ENCODE measurements at places on chromosomes 3 and 15.
A peak's percentile ranks its signal among the peaks of the same experiment; 100 is the strongest.

DNA sequence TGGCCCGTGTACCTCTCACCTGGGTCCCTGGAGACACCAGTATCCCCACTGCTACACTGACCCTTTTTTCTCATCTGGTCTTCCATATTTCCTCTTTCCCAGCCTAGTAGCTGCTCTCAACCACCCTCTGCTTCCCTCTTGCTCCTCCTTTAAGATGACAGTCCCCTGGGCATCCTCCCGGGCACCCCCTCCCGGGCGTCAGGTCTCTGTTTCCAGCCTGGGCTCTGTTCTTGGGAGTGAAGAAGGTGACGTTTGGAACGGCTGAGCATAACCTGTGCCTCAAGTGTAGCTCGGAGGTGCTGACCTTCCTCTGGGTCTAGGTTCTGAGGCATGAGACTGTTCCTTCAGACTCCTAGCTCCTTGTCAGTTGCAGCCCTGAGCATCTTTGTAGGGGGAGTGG, 101.2 kb downstream of the VGLL4 start:
- no peak for DNase-seq

DNA sequence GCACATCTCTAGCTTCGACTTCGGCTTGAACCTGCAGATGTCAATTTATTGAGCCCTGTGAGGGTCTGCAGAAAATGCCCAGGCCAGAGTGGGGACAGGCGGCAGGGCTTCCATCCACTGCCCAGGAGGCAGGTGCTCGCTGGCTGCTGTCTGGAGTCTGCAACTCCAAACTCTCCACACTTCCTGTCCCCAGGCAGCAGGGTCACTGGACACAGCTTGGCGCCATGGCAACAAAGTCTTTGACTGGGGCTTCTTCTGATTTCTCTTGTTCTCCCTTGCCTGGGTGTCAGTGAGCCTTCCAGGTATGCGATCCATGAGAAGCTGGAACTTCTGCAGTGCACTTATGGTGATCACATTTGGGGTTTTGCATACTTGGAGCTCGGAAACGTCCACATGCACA, 33.5 kb downstream of the SV2B start:
- DNase-seq: no peak

DNA sequence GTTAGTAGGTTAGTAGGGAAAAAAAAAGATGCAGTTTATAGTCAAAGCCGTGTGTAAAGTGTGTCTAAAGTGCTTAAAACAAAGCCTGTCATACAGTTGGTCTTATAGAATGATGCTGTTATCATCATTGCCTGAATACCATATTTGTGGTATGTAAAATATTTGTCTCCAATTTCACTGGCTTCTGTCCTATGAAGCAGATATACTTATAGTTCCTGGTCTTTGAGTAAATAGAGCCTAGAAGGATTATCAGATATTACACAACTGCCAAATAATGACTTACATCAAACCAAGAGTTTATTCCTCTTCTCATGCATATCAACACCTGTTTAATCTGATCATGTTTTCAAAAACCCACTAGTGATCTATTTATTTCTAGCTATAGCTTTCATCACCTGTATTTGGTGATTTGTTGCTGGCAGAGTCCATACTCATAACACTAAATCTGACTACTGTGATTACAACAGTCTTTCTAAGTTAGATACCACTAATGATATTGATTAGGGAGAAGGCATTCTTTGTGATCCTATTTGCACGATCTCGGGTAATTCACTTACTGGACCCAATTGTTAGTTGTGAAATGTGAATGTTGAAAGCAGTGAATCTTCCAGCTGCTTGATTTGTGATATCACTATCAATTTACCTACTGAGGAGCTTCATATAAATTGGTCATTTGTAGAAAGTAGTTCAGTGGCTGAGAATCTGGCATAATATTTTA, 413.7 kb downstream of the LPP start:
- DNase-seq: peak; percentile 33

DNA sequence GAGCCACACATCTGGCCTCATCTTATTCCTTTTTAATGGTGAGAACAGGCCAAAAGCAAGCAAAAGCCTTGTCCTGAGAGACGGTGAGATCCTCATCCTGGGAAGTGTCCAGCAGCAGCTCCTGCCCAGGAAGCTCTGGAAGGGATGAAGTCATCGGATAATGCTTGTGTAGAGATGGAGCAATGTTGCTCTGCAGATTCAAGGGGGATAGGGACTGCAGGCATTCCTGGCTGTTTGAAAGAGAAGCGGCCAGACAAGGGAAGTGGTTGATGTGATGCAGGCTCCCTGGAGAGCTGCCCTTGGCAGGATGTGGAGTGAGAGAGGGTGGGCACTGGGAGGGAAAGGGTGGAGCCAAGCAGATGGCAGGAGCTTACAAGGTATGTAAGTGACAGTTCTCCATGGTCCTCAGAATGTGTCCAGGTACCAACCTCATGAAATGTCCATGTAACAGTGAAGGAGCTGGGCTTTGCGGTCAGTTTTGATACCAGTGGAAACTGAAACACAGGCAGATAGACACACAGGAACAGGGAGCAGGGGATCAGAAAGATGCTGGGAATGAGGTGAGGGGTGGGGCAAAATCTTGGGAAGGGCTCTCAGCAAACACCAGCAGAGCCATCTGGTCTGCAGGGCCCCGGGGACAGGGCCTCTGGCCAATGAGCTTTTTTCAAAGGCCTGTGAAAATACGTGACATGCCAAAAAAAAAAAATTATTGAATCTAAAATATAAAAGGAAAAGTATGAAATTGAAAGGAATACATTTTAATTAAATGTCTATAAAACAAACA, 32.2 kb upstream of the LACTB start:
- DNase-seq: peak; percentile 71

DNA sequence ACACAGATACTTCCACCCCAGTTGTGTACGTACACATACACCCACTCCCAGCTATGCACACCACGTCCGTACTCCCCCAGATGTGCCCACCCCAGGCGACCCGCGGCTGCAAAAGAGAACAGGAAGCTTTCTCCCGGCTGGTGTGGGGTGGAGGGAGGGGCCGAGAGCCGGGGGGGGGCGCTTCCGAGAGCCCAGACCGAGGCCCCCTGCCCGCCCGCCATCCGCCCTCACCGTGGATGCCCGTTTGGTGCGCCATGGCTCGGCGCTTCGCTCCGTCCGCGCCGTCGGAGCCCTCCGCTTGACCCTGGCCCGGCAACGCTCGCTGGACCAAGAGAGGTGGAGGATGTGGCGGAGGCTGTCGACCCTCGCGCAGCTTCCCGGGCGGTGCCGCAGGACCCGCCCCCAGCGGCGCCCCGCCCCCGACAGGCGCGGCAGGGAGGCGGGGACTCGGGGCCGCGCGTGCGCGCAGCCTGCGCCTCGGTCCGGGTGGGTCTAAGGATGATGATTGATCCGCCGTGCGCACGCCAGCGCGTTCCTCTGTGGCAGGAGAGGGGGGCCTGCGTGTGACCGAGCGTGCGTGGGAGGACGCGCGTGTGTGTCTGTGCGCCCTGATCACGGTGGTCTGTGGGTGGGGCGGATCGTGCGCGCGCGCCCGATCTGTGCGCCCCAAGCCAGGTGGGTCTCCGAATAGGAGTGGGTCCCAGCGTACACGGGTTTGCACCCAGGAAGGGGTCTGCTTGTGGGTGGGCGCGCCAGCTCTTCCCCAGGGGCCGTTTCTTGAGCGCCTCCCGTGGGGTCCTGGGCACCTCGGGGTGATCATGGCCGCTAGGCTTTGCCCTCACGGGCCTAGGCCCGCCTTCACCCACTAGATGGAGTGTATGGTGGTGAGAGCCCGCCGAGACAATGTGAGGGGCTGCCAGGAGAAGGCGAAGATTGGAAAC, at the start of gene TWF2:
TSS of gene TWF2 (minus strand) at position 398 of the 941 bp plus-strand sequence. CDS start at position 256, 142 bp downstream.
- peak; percentile 71 for DNase-seq

GRCh38 chr3:134643150-134643675, 7.6 kb downstream of the KY start:
- DNase-seq: no peak

DNA sequence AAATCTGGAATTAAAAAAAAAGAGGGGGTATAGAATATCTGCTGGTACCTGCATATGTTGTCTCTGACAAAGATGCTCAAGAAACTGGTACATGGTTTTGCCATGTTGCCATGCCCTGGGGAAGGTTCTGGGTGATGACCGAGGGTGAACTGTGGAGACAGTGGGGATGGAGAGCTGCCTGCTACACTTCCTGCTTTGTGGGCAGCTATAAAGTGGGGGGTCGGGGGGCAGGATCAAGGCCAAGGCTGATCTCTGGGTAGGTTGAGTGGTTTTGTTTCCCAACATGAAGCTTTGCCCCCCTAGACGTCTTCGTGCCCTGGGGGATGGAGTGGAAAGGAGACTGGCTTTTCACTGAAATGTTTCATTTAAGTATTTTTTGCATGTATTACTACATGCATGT, 74.6 kb downstream of the IQSEC1 start:
- no peak for DNase-seq

GRCh38 chr3:173568623-173569022, 171.1 kb downstream of the NLGN1 start:
- no peak for DNase-seq

- no peak for DNase-seq
These were observed 253.6 kb upstream of the PEX5L start for GRCh38 chr3:180290300-180290699.

- DNase-seq: no peak
These were observed 80.6 kb upstream of the FOXB1 start for GRCh38 chr15:59923508-59923907.

GRCh38 chr3:156862338-156862737, 36.2 kb downstream of the LEKR1 start:
- no peak for DNase-seq

- DNase-seq: no peak
These were observed 83.6 kb upstream of the STRIT1 start for GRCh38 chr3:155377071-155377470.

- DNase-seq: no peak
These were observed 408 bp upstream of the ARPP21 start for GRCh38 chr3:35638980-35639253.

GRCh38 chr3:13452490-13453335, 27.4 kb upstream of the HDAC11 start:
- DNase-seq: no peak

DNA sequence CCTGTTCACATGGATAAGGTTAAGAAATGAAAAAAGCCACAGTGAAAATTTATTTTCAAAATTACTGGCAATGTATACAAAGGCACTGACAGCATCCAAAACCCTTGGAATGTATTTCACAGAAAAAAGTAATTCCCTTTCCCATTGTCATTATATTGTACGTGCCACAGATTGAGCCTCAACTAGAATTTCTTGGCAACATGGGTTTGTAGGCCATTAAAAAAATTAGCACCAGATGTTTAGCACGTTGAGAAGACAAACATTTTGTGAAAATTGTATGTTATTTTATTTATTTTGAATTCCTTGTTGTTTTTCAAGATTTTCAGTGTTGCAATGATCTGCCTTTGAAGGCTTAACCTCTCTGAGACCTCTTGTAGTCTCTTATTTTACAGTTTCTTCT, 76.3 kb upstream of the EPHB3 start:
- no peak for DNase-seq

DNA sequence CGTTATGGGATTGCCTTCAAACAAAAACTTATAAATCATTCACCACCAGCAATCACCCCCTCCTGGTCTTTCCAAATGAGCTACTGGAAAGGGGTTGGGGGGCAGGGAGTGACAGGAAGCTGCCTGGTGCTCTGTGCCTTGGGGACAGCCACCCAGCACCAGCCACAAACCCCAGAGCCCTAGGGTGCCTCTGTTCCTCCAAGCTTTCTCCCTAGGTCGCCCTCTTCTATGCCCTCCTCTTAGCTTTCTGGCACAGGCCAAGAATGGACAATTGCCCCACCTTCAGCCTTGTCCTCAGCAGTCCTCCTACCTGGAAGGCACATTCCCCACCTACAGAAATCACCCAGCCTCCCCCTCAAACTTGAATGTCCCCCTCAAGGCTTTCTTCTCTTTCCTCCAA, 3.3 kb downstream of the OXTR start:
- DNase-seq: no peak

- DNase-seq: peak; percentile 11
These were observed 907 bp downstream of the PLXNA1 start for GRCh38 chr3:126983653-126984390.

DNA sequence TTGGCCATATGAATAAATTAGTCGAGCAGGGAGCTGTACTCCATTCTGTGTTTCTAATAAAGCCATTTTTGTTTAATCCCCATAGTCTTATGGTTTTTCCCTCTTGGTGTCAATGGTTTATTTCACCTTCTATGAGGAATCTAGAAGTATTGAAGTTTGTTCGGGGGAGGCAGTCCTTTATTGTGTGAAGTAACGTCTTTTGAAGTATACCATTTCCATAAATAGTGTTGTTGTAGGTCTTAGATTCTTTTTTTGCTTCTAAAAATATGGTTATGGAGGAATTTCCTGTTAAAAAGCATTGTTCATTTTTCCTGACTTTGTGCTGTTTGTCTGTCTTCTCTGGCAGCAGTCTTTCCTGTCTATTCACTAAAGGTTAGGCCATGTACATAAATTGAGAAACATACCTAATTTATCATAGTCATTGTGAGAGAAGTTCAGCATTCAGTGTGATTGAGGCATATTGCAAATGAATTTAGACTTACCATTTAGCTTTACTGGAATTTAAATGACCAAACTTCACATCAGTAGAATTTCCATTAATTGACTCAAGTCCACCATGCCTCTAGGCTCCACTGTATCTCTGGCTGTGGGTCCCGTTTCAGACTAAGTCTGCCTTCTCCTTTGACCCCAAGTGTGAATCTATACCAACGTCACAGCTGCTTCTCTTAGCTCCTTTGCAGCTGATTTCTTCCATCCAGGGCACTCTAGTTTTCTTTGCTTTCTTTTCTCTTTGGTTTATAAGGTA, 37.3 kb downstream of the YEATS2 start:
- DNase-seq: no peak

- DNase-seq: peak; percentile 36
These were observed 17.6 kb upstream of the TM2D3 start for GRCh38 chr15:101669744-101670143.

DNA sequence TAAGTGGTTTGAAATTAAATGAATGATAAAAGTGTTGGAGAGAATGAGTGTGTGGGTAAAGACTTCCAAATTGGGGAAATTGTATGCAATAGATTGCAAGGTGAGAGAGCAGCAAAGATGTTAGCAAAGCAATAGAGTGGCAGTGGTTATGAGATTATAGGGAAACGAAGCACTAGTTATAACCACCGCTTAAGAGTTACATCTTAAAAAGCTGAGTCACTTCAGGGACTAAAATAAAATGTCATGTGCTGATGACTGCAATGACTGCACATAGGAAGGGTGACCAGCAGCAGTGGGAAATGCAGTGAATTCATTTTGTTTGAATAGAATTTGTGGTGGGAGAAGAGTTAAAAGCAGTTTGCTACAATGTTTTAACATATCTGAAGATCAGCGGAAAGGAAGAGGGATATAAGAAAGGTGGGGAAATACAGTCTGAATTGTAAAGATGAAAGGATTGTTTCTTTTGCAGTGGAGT, 127.3 kb downstream of the RAP2B start:
- peak; percentile 15 for DNase-seq

DNA sequence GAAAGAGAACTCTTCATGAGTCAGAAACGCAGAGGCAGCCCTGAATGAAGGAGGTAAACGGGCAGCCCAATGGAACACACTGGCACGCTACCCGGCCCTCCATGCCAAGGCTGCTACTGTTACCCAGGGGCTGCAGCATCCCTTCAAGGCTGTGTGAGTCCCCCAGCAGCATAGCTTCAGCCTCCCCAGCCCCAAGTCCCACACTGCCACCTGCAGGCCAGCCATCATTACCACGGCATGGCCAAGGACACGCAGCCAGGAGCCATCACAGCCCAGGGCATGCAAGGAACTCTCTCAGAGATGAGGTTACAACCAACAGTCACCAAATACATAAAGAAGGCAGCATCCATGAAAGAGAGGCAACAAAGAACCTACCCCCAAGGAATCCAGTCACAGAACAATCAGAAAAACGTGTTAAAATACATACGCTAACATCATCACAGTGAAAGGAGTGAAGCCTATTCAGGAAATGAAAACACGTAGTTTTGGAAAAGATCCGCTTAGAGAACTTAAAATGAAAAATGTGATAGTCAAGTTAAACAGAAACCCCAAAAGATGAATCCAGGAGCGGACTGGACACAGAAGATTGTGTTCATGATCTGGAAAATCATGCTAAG, 22.4 kb downstream of the PLA2G4F start:
- peak; percentile 29 for DNase-seq

Data from HCEC 1CT (cell line).